ENCODE measurements at places on chromosomes 2 and 18.

- DNase-seq, result no peak
Measured at GRCh38 chr18:59264651-59265245, 8.5 kb downstream of the RAX start.

DNA sequence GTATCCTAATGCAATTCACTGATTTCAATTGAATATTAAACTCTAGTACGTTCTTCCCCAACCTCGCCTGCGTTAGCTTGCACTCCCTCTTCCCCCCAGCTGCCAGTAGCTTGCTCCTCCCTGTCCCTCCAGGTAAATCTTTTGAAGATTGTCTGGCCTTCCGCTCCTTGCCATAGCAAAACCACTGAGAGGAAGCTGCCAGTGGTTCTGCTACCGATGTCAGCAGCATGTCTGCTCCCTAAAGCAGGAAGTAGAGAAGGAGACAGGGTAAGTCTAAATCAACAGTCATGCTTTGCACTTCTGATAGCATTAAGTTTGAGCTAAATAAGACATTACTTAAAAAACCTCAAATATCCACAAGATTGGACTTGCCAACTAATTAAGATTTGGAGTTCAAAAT is 89.1 kb downstream of the SCN2A start:
- DNase-seq, result no peak

GRCh38 chr2:99827296-99827999 is 314.9 kb downstream of the AFF3 start:
- DNase-seq, result no peak

GRCh38 chr2:54975598-54976492 is 74.4 kb downstream of the RTN4 start:
- no peak for DNase-seq

Data from lower leg skin (tissue), 4 donors.